Esophagus mucosa (tissue), 1 donor: ENCODE measurements at places on chromosomes 5 and 9. TPM values are rescaled to one million over a fixed set of nuclear protein-coding genes. Genes with fewer than 3 reads are reported as not detected.

The RAD23B gene
- total RNA-seq, result 112 TPM

The WHRN gene
- 3.4 TPM for total RNA-seq

The SPINK13 gene
- total RNA-seq, result not detected

The GCNT4 gene
- 1.4 TPM for total RNA-seq

The PARP8 gene
- 10.3 TPM for total RNA-seq

The CCNI2 gene
- total RNA-seq, result not detected

The URM1 gene
- 38.5 TPM for total RNA-seq

The PCDHGA11 gene
- 1.9 TPM for total RNA-seq

The ZDHHC21 gene
- 14.5 TPM for total RNA-seq

The SLC6A19 gene
- not detected for total RNA-seq

The SPATA31A3 gene
- not detected for total RNA-seq

The EIF4EBP3 gene
- total RNA-seq, result 20.7 TPM

The SLC4A9 gene
- total RNA-seq, result 0.08 TPM

The HIGD2A gene
- 101 TPM for total RNA-seq

The ENTPD8 gene
- not detected for total RNA-seq
